Activated CD8-positive, alpha-beta T cell treated with anti-CD3 and anti-CD28 coated beads for 36 hours (primary cell): ENCODE measurements at places on chromosomes 7 and 10. TPM values are rescaled to one million over a fixed set of nuclear protein-coding genes. Genes with fewer than 3 reads are reported as not detected.
A peak's percentile ranks its signal among the peaks of the same experiment; 100 is the strongest.

DNA sequence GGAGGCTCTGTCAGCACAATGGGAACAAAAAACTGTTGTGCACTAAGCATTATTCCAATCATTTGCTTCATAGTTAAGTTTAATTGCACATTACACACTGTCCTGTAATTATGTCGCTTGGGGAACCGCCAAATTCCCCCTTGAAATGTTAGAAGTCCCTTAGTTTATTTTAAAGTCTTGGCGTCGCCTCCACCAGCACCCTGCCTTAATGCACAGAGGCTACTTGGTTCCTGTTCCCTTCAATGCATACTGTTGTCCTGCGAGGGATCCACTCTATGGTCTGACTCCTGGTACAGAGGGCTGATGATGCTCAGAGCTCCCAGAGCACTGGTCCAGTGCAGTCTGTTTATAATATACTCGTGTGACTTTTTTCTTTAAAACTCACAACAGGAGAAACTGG lies 330.7 kb downstream of the ELMO1 start:
- DNase-seq: no peak

GRCh38 chr10:50561266-50561665 lies 62.5 kb downstream of the SGMS1 start:
- no peak for DNase-seq

GRCh38 chr7:66170309-66171231 lies 34.6 kb upstream of the TPST1 start:
- DNase-seq: no peak

DNA sequence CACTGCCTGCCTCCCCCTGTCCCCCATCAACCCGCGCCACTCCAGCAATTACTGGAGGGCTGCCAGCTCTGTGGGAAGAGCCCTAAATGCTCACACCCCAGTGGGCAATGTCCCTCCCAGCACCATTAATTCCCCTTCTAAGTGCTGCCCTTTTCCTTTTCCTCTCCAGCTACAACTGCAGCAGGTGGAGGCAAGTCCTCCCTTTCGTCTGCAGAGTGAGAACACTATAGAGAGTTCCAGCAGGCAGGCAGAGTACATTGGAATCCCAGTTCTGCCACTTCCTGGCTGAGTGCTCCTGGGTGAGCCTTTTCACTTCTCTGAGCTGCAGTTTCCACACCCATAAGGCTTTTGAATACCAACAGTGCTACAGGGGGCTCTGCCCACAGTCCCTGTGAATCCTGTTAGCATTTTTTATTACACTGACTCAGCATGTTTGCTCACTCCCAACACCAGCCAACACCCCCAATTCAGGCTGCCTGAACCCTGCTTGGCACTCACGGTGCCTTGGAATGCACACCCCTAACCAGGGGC lies 447.0 kb downstream of the GRID1 start:
- DNase-seq: no peak

DNA sequence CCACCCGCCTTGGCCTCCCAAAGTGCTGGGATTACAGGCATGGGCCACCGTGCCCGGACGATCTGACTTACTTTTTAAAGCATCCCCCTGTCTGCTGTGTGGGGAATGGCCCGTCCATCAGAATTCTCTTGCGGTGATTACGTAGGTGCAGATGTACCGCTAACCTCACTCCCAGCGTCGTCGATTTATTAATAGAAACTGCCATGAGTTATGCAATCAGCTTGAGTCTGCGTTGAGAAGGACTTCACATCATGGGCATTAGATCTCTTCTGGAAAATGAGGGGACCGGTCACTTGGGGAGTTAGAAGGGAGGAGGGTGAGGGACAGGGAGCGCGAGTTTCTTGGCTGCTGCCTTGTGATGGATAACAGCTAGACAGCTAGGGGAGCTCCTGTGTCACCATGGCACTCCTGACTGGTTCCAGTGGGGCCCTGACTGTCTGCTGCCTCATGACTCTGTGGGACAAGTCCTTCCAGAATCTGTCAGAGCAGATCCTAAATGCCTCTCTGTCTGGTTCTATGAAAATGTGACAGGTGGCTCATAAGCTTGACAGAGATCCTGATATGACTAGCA lies 35.2 kb downstream of the POR start:
- DNase-seq: no peak

- no peak for DNase-seq
These were observed 57.9 kb upstream of the FAM133B start for GRCh38 chr7:92648067-92648466.

DNA sequence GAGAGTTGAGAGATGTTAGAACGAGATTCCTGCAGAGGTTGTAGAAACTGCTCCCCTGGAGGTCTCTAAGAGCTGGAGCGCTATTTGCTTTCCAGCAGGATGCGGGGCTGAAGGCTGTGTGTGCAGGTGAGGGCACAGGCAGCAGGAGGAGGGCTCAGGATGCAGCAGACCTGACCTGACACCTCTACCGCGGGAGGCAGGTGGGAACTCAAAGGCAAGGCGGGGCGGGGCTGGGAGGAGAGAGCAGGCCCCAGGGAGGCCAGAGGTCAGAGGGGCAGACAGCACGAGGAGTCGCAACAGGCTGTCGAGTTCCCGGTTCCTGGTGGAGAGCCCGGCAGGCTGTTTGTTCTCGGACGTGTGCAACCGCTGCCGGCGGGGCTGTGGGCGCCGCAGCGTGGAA lies 7.9 kb upstream of the CRTAC1 start:
- DNase-seq: no peak

The DYDC2 gene
- total RNA-seq: 0.70 TPM

DNA sequence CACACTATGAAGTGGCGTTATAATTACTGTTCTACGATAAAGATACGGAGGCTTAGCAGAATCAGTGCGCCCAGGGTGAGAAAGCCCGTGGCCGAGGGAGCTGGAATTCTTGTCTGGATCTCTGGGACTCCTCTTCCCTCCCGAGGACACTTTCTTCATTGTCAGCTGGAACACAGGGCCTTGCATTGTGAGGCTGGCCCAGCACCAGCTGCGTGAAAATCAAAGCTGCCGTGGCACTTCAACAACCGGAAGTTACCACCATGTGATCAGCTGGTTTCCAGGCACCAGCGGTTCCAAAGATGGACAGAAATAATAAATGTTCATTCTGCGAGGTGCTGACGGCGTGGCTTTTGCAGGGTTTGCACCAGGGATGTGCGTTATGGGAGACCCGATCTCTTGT lies 234.0 kb upstream of the PITRM1 start:
- no peak for DNase-seq

- peak; percentile 20 for DNase-seq
These were observed 11.7 kb downstream of the EPHB6 start for GRCh38 chr7:142866361-142867096.

GRCh38 chr7:142384493-142384922 lies 126.7 kb upstream of the PRSS58 start:
- DNase-seq: peak; percentile 75

The HMX2 gene
- total RNA-seq: 0.43 TPM

The SEM1 gene
- 36.4 TPM for total RNA-seq

GRCh38 chr7:2101630-2102374 lies 130.9 kb downstream of the MAD1L1 start:
- DNase-seq: no peak
